ENCODE measurements at places on chromosomes 3 and 15. TPM values are rescaled to one million over a fixed set of nuclear protein-coding genes. Genes with fewer than 3 reads are reported as not detected.

DNA sequence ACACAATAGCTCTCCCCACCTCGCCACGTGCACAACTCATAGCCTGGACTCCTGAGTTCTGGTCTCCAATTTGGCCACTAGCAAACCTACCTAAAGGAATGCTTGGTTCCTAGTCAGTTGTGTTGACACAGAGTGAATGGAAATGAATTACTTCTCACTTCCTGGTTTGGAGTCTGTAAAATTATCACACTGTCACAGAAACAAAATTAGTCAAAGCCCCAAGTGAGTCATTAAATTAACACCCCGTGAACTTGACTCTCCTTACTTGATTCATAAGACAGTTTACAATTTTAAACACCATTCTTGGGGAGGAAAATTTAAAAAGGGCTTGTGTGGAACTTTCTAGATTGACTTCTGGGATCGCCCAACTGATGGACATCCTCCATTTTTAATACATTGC is 276.2 kb upstream of the CTNNB1 start:
- no peak for DNase-seq

NECTIN3 gene
- 0.16 TPM for total RNA-seq

GRCh38 chr3:37571269-37571668 is 290.4 kb upstream of the CTDSPL start:
- DNase-seq = peak; percentile 6

GRCh38 chr3:32229565-32229964 is 8.9 kb upstream of the CMTM8 start:
- DNase-seq = no peak

PCNP gene
- 157 TPM for total RNA-seq

DNA sequence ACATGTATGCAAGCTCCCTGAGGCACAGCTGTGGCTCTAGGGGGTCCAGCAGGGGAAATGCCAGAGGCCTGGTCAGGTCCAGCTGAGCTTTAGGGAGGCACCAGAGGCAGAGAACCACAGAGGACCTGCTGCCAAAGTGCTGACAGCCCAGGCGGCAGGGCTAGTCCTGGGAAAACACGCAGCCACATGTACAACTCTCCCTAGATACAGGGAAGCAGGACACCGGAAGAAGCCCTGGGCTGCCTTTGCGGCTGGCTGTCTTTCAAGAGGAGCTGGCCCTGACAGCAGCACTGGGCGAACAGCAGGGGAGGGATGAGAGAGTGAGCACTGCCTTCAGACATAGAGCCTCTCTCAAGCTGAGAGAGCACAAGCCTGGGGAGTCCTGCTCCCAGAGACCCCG is 40.7 kb downstream of the RFT1 start:
- DNase-seq = no peak

CLRN1 gene
- not detected for total RNA-seq
